Activated CD4-positive, CD25-positive, alpha-beta regulatory T cell (primary cell): ENCODE measurements at places on chromosomes 16 and 17.

- no peak for DNase-seq
Observed at GRCh38 chr16:27691721-27692120, 141.8 kb downstream of the KATNIP start.

GRCh38 chr17:81968396-81968745 lies 7.4 kb upstream of the NOTUM start:
- no peak for DNase-seq

GRCh38 chr16:79092846-79093245 lies 507.7 kb downstream of the MAF start:
- DNase-seq, result no peak

DNA sequence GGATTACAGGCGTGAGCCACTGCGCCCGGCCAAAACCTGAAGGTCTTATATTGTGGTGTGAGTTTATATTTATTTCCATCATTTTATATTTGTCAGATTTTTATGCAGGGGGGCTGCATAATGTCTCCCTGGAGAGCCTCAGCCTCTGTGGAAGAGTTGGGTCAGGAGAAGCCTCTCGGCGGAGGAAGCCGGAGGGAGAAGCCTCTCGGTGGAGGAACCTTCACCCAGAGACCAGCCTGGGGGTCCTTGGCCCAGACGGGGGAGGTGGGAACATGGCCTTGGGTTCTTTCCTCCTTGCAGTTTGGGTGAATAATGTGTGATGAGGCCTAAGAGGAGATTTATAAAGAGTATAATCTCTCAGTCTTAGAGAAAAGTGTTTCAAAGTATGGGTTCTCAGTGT lies 22.4 kb upstream of the ZNF750 start:
- DNase-seq, result no peak

GRCh38 chr17:47812146-47812920 lies 9.3 kb downstream of the OSBPL7 start:
- DNase-seq, result no peak
